ENCODE measurements at places on chromosomes 1 and 21. TPM values are rescaled to one million over a fixed set of nuclear protein-coding genes. Genes with fewer than 3 reads are reported as not detected.

GRCh38 chr1:206508956-206509355, 1.6 kb downstream of the RASSF5 start:
- DNase-seq, result no peak

GRCh38 chr1:117607471-117607870, 1.6 kb downstream of the TENT5C start:
- DNase-seq, result no peak

DNA sequence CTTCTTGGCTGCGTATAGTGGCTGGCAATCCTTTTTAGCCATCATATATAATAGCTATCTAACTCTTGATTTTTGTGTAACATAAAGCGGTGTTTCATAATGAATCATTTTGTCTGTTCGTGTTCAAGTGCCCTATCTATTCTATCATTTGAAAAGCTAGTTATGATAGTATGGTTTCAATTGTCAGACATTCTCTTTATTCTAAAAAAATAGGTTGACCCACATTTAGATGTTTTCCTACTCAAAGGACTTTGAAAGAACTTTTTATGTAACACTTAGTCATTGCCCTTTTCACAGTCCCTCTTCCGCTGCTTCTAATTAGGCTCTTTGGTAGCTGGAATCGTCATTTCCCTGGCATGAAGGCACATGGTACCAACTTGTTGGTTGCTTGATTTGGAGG, 272.2 kb upstream of the B3GALT2 start:
- no peak for DNase-seq

OR14K1 gene
- polyA plus RNA-seq, result not detected

LCA5L gene
- polyA plus RNA-seq, result 1.5 TPM

All from urinary bladder (tissue), 4 donors.